ENCODE measurements at places on chromosomes 7 and 10.

- no peak for DNase-seq
Observed at GRCh38 chr10:127207081-127207480, 10.7 kb upstream of the INSYN2A start.

- no peak for DNase-seq
Observed at GRCh38 chr7:41403291-41403690, 299.6 kb downstream of the INHBA start.

- DNase-seq: no peak
Observed at GRCh38 chr10:13140627-13141190, 20.6 kb upstream of the MCM10 start.

DNA sequence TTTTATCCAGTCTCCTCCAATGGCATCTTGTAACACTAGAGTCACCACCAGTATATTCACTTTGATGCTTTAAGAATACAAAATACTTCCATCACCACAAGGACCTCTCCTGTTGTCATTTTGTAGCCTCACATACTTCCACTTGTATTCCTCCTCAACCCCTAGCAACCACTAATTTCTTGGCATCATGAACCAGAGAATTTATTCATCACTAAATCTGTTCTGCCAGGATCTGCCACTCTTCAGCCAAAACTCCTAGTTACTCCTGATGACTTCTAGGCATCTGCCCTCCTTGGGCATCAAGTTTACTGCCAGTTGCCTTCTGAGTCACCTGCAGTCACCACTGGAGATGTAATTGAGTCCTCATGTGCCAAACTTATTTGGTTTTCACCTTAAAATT lies 906.8 kb downstream of the CNTNAP2 start:
- no peak for DNase-seq

DNA sequence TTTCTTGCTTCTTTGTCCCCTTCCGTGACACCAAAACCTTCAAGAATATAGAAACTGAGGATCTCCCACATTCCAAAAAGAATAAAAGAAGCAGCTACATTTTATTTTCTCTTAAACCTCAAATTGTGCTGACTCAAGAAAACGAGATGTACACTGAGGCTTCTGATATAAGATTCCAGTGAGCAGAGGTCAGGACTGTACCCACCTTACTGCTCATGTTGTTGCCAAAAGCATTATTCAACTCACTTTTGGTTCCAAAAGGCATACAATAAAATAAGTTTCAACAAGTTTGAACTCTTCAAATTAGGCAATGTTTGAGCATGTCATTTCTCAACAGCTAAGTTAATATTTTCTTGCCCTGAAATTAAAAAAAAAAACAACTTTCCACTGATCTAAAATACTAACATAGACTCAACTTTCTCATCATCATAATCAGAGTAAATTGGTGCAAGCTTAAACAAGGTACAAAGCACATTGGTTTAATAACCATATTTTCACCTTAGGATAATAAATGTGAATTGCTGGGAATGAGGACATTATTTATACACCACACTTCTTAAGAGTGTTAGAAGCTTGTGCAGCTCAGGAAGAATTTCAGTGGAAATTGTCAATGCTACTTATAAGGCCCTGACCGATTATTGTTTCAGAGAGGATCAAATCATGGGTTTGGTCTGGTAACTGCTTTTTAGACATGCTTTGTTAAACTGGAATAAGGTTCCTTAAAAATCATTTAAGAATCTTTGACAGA lies 629.0 kb upstream of the IGFBP3 start:
- no peak for DNase-seq

DNA sequence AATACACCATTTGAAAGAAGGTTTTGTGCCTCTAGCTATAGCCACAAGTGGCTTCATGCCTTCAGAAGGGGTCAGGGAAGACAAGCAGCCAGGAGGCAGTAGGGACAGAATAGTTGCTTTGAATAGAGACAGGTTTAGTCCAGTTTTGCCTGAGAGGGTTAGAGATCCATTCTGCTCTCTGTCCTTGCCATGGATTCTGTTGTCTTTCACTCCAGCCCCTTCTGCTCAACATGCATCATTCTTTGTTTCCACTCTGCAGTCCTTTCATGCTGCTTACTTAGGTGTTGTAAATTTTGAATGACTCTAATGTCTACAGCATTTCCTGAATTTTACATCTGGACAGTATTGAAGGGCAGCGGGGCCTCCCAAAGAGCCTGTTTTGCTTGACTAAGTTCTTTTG lies 60.3 kb downstream of the CNTNAP2 start:
- DNase-seq: no peak

- no peak for DNase-seq
Observed at GRCh38 chr7:112533591-112533990, 52.8 kb downstream of the LSMEM1 start.

GRCh38 chr10:110151971-110152370 lies 55.4 kb upstream of the MXI1 start:
- no peak for DNase-seq

DNA sequence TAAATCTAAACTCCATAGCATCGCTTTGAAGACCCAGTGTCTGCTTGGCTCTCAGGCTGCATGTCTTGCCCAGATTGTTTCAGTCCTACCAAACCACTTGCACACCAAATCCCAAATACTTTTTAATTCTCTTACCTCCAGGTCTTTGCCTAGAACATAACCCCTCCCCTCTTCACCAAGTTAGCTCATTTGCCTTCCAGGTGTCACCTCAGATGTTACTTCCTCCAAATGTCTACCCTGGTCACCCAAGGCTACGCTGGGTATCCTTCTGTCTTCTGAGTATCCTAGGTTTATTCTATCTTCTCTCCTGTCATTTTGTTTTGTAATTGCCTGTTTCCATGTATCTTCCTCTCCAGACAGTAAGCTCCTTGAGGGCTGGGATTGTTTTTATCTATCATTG lies 11.1 kb downstream of the SLC25A28 start:
- DNase-seq: no peak

GRCh38 chr10:119893845-119894427 lies 1.4 kb downstream of the SEC23IP start:
- no peak for DNase-seq

GRCh38 chr7:150975536-150976319 lies 2.4 kb downstream of the KCNH2 start:
- DNase-seq: no peak

DNA sequence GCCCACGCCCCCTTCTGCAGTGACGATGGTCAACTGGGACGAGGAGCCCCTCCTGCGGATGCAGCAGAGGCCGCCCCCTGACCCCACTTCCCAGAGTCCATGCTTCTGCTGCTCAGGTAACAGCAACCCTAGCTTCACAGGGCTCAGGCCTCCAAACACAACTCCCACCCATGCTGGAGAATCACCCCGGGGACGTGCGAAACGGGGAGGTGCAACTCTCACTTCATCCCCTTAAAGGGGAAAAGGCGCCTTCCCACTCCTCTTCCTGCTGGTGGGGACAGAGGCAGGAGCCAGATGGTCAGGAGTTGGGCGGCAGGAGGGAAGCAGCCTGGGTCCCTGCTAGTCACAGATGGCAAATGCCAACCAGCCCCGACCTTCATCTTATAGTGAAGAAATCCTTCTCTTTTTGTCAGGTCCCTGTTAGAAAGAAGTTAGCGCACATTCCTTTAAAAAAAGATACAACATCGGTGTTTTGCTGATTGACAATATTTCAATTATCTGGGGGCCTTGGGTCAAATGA lies 155.4 kb downstream of the DIP2C start:
- no peak for DNase-seq

DNA sequence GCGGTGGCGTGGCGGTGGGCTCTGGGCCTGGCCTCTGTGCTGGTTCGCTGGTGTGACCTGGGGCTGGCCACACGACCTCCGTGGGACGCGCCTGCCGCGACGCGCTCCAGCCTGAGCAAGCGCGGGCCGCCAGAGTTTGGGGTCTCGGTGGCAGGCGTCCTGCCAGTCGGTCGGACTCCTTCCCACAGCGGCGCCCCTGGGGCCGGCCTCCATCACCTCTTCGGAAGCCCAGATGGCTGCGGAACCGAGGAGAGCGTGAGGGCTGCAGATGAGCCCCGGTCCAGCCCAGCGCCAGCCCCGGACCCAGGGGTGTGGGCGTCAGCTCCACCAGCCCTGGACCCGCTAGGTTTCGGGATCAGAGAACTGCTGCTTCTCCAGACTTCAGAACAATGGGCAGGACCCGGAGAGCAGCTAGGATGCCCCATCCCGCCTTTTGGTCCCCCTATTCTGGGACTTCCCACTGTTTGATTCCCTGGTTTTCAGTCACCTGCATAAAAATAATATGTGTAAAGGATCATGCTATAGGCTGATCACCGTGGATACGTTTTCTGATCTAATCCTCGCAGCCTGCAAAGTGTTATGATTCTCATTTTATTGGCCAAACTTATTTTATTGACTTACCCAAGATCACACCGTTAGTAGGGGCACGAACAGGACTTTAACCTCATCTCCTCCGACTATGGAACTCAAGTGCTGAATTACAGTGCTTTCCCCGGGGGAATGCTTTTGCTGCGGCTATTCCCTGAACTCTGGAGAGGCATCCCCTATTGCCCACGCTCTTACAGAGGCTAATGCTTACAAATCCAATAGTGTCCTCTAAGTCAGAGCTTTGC lies 2.8 kb downstream of the CYP26C1 start:
- DNase-seq: no peak

GRCh38 chr10:83965473-83965872 lies 173.8 kb upstream of the GHITM start:
- no peak for DNase-seq

- DNase-seq: no peak
Observed at GRCh38 chr10:3469639-3470020, 297.0 kb upstream of the PITRM1 start.

- no peak for DNase-seq
Observed at GRCh38 chr7:3911685-3912084, 610.6 kb downstream of the SDK1 start.

DNA sequence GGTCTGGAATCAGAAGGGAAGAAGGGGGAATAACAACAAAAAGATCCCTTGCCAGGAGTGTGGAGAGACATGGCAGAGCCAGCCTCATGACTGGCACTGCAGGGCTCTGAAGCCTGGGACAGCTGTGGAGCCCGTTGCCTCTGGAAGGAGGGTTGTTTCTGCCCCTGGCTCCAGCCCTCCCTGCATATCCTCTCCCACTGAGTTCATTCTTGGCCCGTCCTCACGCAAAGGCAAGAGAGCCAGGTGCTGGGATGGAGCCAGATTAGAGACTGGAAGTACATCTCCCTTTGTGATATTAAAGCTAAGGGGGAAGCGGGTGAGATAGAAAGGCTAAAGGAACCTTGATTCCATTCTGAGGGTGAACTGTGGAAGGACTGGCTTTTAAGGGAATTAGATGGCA lies 141.5 kb upstream of the NPVF start:
- DNase-seq: no peak

DNA sequence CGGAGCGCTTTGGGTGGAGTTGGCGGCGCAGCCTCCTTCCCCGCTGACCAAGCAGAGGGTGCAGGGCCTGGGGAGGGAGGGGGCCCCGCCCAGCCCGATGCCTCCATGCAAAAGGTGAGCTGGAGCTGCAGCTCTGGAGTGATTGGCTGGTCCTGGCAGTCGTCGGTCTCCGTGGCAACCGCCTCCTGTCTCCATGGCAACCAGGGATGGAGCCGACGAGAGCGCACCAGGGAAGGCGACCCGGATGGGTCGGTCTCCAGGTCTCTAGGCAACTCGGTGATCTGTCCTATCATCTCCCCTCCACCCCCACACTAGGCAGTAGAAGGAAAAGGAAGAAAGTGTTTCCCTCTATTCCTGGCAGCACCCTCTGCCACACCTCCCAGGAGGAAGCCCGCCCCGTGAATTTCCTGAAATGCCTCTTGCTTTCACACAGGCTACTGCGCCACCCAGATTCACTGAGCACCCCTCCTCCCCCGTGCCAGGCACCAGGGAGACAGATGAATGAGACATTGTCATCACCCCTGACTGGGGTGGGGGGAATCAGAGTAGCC lies 647 bp upstream of the NACAD start:
- peak; percentile 31 for DNase-seq

GRCh38 chr7:94003446-94004023 lies 620 bp downstream of the BET1 start:
- no peak for DNase-seq

- DNase-seq: no peak
Observed at GRCh38 chr7:46969303-46970130, 612.4 kb downstream of the TNS3 start.

- DNase-seq: no peak
Observed at GRCh38 chr10:54282012-54282411, 519.0 kb downstream of the PCDH15 start.

GRCh38 chr10:124824507-124824906 lies 22.9 kb downstream of the ABRAXAS2 start:
- no peak for DNase-seq

GRCh38 chr10:90665905-90666662 lies 191.8 kb downstream of the HTR7 start:
- no peak for DNase-seq
